NCI-H748 treated with DMSO at 0.1 percent for 48 hours (cell line): ENCODE measurements at places on chromosomes 3 and 15.

- no peak for DNase-seq
These were observed at the start of gene CXCR6 for GRCh38 chr3:45943207-45943846. CXCR6 (plus strand) TSS chr3:45943464; CDS start chr3:45946482, 3,018 bp downstream.

GRCh38 chr3:127495821-127496655 lies 94.5 kb downstream of the TPRA1 start:
- DNase-seq: no peak

GRCh38 chr15:47504624-47505256 lies 212.6 kb upstream of the SEMA6D start:
- DNase-seq: no peak

DNA sequence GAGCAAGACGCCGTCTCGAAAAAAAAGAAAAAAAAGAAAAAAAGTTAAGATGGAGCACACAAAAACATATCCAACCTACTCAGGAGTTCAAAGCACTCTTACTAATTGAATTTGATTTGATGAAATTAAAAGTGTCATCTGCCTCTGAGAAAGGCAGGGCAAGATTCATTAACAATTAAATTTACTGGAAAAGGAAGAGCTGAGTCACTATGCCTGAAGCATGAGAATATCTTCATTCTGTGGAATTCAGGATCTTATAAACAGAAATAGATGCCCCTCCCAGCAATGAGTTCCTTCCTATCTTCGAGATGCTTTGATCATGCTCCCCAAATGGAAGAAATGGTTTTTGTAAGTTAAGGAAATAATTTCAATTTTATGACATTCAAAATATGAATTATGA lies 61.0 kb upstream of the ST3GAL6 start:
- no peak for DNase-seq

DNA sequence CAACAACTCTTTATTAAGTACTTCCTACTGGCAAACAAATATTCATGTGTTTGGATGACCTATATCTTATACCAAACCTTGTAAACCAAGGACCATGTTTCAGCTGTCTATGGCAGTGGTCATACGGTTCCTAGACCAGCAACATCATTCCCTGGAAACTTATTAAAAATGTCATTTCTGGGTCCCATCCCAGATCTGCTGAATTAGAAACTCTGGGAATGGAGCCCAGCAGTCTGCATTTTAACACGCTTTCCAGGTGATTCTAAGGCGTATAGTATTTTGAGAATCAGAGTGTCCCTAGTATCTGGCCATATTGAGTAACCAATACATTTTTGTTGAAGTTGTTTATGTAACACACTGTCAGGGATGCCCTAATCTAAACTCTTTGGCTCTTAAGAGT lies 363.4 kb upstream of the LRRC3B start:
- DNase-seq: no peak

GRCh38 chr3:146380046-146380445 lies 89.3 kb downstream of the PLSCR2 start:
- no peak for DNase-seq

GRCh38 chr15:100279446-100279845 lies 62.3 kb downstream of the ADAMTS17 start:
- DNase-seq: no peak

GRCh38 chr3:183210862-183211341 lies 42.2 kb upstream of the B3GNT5 start:
- DNase-seq: no peak

GRCh38 chr15:51619331-51620035 lies 3.1 kb downstream of the DMXL2 start:
- no peak for DNase-seq

DNA sequence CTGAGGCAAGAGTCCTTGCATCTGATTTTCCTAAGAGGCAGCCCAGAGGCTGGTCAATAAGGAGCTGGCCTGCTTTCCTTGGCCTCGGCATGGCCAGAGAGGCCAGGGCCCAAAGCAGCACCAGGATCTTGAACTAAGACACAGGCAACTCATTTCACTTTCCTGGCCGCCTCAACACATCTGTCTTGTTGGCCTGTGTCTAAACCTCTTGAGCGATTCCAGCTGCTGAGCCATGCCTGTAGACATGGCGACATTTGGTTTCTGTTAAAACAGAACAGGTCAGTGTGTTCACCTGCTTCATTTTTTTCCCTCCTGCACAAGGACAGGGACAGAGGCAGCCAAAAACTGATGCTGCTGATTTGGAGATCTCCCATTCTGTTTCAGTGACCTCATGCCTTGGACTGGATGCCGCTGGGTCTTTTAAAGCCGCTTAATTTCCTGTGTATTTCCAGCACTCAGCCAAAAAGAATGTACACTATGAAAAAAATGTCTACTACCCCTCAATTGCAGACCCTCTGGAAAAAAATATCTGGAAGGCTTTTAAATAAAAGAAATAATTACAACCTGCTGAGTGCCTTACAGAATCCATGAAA lies 266.6 kb upstream of the ICE2 start:
- no peak for DNase-seq

DNA sequence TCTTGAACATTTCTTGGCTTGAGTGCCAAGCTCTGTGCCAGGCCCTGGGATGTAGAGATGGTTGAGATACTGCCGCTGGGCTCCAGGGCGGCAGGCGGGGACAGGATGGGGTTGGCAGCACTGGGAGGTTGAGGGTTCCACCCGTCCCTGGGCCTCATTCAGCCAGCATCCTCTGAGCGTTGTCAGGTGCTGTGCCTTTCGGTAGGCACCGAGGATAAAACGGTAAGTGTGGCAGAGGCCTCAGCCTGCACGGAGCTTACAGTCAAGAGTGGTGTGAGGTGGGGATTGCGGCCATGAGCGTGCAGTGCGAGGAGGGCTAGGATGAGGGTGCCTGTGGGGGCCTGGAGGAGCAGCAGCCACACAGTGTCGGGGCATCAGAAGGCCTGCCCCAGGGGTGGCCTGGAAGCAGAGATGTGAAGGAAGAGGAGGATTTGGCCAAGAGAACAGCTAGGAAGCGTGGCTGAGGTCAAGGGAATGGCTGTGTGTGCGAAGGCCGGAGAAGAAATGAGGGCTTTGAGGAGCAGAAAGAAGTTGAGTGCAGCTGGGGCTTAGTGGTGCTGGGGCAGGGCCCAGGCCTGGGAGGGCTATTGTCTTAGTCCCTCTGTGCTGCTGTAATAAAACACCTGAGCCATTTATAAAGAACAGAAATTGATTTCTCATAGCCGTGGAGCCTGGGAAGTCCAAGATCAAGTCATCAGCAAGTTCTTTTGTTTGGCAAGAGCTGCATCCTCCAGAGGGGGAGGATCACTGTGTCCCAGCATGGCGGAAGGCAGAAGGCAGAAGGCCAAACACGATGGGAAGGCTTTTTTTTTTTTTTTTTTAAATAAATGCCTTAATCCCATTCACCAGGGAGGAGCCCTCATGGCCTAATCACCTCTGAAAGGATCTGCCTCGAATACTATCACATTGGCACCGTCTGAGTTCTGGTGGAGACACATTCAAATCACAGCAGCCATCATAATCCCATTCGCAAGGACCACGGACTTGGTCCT lies 22.7 kb downstream of the CORO2B start:
- no peak for DNase-seq

DNA sequence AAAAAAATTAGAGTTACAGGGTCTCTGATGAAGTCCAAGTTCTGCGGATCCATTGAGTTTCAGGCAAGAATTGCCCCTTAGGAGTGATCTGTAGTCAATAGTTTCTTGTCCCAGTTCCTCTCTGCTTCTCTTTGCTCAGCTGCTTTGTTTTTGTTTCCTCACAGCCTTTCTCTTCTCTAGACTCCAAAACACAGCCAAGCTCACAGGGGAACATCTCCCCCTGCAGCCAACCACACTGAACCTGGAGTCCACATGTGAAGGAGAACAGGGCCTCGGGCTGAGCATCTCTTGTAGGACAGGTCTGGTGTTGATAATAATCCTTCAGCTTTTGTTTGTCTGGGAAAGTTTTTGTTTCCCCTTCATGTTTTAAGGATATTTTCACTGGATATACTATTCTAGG lies 202.6 kb upstream of the ATP10A start:
- no peak for DNase-seq

- DNase-seq: peak; percentile 9
These were observed 97.2 kb downstream of the CLDN1 start for GRCh38 chr3:190224863-190225692.

- no peak for DNase-seq
These were observed 71.0 kb downstream of the RBM6 start for GRCh38 chr3:50010959-50011358.

- DNase-seq: no peak
These were observed 316.0 kb upstream of the CBLB start for GRCh38 chr3:106184540-106185457.

- peak; percentile 61 for DNase-seq
These were observed 573 bp upstream of the CEP152 start for GRCh38 chr15:48811325-48811958.

- DNase-seq: no peak
These were observed 17.3 kb upstream of the NCK1 start for GRCh38 chr3:136844724-136845123.

- DNase-seq: no peak
These were observed 368.2 kb downstream of the OCA2 start for GRCh38 chr15:27730868-27731267.

GRCh38 chr15:49495993-49496753 lies 73.1 kb downstream of the FGF7 start:
- no peak for DNase-seq

DNA sequence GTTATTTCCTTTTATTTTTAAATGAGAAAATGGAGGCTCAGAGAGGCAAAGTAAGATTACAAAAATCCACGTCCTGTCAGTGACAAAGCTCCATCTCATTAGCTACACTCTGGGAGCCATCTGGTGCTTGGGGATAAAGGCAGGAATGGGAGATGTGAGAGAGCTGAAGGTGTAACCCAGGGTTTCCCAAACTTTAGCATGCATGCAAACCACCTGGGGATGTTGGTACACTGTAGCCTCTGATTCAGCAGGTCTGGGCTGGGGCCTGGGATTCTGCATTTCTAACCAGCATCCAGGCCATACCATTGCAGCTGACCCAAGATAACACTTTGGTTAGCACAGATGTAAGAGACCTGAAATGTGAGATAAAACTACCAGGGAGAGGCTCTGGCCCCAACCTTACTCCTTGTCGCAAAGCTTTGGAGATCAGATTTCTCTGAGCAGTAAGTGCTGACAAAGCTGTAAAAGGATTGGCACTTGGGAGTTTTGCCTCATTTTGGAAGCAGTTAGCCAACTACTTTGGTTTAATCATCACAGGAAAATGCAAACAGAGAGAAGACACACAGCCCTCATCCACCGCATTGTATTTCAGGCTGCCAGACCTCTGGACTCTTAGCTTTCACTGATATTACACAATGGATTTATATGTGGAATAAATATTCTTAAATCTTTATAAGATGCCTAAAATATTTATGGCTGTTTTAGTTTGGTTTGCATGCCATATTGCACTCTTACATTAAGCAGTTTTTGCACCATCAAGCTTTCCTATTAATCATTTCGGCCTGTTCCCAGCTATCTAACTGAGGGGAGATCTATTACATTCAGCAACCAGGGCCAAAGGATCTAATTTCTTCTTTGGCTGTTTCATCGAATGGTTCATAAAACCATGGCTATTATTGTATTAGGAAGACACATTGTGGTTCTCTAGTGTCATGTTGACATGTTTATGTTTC lies 263.0 kb downstream of the EBLN2 start:
- DNase-seq: no peak

DNA sequence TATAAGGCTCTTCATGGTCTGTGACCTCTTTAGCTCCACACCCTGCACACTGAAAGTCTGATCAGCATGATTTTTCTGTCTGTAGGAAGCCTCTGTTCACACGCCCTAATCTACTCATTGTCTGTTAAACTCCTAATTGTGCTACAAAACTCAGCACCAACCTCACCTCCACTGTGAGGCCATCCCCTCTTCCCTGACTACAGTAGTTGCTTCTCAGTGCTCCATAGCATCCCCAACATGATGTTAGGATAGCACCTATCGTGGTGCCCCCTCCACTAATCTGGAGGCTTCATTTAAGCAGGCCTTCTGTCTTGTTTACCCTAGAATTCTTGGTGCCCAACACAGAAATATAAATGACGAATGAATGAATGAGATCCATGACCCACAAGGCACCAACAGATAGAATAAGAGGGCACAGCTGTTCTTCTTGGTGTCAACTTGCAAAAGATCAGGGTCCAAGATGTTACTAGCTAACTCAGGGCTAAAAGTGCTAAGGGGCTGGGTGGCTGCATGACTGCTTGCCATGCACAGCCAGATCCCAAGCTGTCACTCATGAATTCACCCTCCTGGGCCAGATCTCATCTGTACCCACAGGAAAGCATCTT lies 55.2 kb upstream of the HEG1 start:
- DNase-seq: no peak

GRCh38 chr15:35784745-35785144 lies 238.8 kb upstream of the DPH6 start:
- peak; percentile 4 for DNase-seq

DNA sequence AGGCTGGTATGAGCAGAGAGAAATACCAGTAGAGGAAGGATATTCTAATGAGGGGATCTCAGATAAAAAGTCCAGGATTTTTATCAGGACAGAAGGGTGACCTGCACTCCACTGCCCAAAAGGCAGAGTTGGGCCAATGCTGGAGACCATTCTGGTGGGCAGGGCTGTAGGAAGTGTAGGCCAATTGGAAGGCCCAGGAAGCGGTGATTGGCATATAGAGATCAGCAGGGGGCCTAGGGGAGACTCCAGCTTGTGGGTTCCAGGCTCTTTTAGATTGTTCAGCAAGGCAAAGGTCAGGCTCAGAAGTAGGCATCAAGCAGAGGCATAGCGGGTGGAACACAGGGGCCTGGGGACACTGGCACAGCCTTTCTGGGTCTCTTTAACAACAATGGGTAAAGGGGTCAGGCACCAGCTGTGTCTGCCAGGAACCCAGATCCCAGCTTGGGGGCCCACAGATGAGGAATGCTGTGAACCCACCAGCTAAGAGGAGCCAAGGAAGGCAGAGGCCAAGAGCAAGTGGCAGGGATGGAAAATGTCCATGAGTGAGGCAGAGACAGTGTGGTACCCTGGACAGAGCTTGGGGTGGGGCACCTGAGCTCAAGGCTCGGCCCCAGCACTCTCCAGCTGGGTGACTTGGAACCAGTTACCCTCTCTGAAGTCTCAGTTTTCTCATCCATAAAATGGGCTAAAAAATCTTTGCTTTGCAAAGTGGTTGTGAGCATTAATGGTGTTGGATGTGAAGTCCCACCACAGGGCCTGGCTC lies 27.0 kb upstream of the RASGRF1 start:
- no peak for DNase-seq

DNA sequence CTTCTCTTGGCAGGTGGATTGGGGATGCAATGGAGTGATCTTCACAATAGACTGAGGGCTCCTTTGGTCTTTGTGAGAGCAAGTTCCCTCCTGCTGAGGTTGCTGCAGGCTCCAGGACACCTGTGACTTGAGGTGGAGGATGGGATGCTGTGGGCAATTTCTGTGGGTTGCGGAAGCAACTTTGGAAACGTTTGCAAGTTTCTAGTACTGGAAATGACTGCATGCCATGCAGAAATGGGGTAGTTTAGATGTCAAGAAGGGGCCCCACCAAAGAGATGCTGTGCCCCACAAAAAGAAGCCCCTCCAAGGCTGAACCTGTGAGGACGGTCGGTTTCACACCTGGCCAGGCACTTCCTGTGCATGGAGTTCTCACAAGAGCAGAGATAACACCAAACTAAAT lies 80.4 kb upstream of the XCR1 start:
- DNase-seq: no peak

DNA sequence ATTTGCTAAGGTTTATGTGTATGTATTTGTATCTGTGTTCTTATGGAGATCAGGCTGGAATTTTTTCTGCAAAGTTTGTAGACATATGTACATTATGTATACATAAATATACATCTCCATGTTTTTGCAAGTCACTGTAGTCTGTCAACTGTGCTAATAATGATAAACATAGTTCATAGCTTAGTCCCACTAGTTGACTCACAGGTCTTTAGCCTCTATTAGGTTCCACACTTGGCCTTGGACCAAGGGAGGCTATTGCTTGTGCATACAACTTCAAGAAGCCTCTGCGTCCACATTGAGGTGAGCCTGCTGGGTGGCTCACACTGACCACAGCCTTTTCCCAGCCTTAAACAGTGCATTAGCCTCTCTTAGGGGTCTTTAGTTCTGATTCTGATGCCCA lies 243.8 kb upstream of the PEX5L start:
- DNase-seq: no peak
